Stimulated activated CD4-positive, alpha-beta T cell treated with anti-CD3 and anti-CD28 coated beads, Interleukin-12 subunit alpha, Interleukin-12 subunit beta, amount 100 ng/mL, for 4 hours (primary cell): ENCODE measurements at places on chromosomes 12 and 14.

DNA sequence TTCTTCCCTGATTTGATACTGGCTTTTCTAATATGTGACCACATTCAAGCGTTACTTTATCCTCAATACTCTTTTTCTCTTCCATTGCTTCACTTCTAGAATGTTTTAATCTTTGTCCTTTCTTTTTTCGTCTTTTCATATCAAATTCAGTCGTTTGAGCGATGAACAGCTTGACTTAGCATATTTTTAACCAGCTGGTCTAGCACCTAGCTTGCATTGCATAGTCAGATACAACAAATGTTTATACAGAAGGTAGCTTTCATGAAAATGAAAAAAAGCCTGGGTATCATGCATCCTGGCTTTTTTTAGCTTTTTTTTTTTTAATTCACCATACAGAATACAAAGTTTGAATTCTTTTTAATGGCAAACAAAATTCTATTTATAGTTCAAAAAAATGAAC lies 1.2 kb downstream of the SOX5 start:
- no peak for DNase-seq

DNA sequence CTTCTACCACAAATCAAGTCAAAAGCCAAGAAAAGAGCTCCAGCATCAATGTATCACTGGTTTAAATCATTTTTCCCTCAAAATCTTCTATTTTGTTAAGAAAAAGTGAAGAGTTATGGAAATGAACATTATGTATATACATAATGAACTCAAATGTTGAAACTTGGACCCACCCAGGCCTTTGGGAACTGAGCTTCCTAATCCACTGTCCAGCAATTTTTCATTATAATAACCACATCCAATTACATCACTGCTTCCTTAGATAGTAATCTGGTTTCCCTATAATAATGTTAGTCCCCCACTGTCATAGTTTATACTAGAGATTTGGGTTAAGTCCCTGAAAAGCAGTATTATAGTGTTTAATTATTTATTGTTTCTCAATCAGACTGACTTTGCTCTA lies 170.9 kb downstream of the PIK3C2G start:
- DNase-seq: no peak

- DNase-seq: peak; percentile 2
Measured at GRCh38 chr12:75641031-75641780, 129.8 kb upstream of the KRR1 start.

DNA sequence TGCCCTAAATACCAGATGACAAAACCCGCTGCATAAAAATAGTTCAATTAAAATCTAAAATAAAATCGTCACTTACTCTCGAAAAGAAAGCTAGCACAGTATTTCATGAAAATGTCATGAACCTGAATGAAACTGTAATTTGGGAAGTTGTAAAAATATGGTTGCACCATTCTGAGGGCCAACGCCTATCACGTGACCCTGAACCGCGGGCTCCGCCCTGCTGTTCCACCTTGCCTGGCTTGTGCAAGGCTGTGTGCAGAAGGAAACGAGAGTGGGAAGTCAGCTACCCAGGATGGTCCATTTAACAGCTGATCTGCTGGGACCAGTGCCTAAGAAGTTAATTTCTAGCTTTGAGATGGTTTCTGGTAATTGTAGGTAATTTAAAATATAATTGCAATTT lies 91.7 kb upstream of the BMP4 start:
- no peak for DNase-seq

DNA sequence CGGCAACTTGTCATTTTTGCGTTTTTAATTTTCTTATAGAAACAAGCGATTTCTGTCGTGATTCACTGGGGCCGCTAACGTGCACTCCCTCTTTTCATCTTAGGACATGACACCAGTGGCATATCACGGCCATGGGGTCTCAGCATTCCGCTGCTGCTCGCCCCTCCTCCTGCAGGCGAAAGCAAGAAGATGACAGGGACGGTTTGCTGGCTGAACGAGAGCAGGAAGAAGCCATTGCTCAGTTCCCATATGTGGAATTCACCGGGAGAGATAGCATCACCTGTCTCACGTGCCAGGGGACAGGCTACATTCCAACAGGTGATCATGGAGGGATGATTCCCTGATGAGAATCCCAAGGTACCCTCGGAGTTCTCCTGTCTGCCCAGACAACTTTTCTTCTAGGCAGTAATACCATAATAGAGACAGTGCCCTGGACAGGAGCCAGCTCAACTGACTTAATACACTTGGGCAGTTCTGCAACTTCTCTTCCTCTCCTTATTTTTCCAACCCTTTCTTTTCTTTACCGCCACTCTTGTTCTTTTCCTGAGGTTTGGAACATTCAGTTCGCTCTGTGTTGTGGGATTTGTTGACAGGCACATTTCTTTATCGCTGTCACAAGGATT lies 821 bp downstream of the TMEM106C start:
- peak; percentile 7 for DNase-seq

- DNase-seq: no peak
Measured at GRCh38 chr12:67428431-67428830, 159.3 kb downstream of the CAND1 start.

- no peak for DNase-seq
Measured at GRCh38 chr12:105275997-105276733, 40.2 kb upstream of the APPL2 start.

- no peak for DNase-seq
Measured at GRCh38 chr12:70756791-70757190, 119.6 kb upstream of the PTPRB start.

GRCh38 chr12:15268927-15269552 lies 47.8 kb upstream of the RERG start:
- peak; percentile 13 for DNase-seq

- DNase-seq: no peak
Measured at GRCh38 chr14:68474741-68475140, 318.1 kb downstream of the ZFP36L1 start.

DNA sequence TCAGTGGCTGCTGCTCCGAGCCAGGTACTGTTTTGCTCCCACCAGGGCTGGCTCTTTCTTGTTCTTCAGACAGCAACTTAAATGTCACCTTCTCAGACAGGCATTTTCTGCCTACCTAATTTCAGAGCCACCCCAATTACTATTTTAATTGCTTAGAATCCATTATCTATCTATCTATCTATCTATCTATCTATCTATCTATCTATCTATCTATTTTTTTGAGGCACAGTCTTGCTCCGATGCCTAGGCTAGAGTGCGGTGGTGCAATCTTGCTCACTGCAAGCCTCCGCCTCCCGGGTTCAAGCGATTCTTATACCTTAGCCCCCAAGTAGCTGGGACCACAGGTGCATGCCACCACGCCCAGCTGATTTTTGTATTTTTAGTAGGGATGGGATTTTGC lies 58.5 kb downstream of the SPPL3 start:
- DNase-seq: no peak

DNA sequence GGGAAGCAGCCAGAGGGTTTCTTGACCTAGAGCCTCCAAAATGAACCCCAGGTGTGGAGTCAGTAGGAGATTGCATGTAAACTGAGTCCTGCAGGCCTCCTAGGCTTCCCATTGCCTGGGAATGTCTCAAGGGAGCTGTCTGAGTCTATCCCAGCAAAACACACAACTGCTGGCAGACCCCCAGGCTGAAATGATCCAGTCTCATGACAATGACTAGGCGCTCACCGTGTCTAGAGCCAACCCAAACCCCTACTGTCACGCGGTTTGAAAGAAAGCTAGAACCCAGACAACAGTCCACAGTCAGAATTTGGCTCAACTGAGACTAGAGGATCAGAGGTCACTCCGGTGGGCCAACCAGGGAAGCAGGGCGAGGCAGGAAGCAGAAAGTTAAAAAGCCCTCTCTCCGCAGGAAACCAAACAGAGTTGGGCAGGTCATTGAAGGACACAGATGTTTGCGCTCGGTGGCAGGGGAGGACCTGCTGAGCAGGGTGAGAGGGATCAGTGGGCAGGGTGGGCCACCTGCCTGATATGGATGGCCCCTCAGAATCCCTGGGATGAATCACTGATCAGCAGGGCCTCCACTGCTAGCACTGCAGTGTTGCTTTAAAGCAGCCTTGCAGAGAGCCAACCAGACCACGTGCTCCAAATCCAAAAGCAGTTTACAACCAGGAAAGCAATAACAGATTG lies 23.8 kb downstream of the ACTN1 start:
- no peak for DNase-seq

GRCh38 chr12:68240079-68240478 lies 13.3 kb downstream of the IL22 start:
- DNase-seq: no peak

DNA sequence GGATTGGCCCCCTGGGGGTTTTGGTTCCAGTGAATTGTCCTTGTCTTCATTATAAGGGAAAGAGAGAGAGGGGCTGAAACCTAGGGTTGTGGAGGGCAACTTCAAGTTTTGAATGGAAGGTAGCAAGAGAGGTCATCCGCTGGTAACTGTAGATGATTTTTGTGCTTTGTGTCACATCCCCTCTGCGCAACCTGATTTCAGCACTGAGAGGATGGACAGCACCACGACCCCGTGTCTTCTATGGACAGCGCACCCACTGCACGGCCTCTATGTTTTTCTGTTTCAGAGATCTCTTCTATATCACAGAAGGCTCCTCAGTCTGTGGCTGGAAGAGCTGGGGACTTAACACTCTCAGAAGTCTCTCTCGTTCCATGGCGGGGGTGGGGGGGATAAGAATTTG lies 127.0 kb upstream of the RPH3A start:
- no peak for DNase-seq

DNA sequence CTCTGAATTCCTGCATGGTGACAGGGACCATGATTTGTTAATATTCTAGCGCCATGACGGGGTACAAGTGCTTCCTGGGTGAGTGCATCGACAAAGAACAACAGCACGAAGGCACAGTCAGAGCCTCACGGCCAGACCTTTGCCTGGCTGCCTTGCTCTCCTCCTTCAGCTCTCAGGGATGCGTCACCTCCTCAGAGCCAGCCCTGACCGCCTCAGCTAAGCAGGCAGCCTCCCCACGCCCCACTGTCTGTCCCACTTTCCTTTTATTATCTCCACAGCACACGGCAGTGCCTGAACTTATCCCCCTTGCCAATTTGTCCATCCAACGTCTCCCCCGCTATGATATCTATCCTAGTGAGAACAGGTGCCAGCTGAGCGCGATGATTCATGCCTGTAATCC lies 16.5 kb upstream of the FZD10 start:
- no peak for DNase-seq

GRCh38 chr14:94907626-94908261 lies 137.8 kb upstream of the GSC start:
- no peak for DNase-seq

DNA sequence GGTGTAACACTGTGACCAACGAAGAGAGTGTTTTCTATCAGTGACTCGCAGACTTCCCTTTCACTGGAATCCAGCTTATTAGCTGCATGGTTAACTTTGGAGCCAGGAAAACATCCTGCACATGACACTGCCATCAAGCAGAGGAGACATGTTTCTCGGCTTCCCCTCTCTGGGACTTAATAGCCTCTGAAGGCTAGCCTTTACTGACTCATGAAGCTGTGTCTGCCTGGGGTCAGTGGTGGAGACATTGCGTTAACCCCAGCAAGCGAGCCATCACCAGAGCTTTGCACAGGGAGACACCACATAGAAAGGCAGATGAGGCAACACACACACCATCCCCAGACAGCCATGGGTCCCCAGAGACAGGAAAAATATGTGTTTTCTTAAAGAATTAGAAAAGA lies 126.9 kb upstream of the PRICKLE1 start:
- no peak for DNase-seq

- peak; percentile 50 for DNase-seq
Measured at GRCh38 chr12:29552324-29552927, 54.9 kb upstream of the OVCH1 start.

GRCh38 chr12:102107970-102108369 lies 11.9 kb downstream of the NUP37 start:
- no peak for DNase-seq

GRCh38 chr14:34699873-34700621 lies 14.3 kb downstream of the CFL2 start:
- no peak for DNase-seq

DNA sequence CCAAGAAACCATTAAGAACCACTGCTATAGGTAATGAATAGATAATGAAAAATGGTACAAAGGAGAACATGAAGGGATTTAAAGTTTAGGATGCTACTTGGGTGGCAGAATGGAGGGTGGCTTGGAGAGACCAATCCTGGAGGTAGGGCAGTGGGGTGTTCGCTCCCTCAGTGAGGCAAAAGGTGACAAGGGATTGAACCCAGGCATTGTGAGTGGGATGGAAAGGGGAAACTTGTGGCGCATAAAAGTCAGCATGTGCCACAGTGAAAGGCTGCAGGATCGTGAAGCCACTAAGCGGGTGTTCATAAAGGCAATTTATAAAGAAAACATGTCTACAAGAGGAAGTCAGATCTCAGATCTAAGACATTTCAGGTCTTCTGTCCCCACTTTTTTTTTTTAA lies 76.7 kb upstream of the SLC38A2 start:
- no peak for DNase-seq

DNA sequence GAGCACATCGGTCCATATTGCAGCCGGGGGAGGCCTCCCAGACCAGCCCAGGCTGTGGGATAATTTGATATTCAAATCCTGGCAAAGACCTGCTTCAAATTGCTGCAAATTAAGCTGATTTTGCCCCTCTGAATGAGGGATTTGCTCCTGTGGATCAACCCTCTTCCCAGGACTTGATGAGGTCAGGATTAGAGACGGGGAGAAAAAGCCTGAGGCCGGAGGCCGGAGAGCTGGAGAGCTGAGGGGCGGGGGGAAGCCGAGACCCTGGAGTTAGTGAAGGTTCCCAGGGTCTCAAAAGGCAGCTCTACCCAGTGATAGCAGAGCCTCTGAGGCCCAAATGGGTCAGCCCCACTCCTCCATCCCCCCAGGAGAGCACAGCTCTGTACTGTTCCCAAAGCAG lies 17.5 kb upstream of the VSX2 start:
- DNase-seq: no peak

DNA sequence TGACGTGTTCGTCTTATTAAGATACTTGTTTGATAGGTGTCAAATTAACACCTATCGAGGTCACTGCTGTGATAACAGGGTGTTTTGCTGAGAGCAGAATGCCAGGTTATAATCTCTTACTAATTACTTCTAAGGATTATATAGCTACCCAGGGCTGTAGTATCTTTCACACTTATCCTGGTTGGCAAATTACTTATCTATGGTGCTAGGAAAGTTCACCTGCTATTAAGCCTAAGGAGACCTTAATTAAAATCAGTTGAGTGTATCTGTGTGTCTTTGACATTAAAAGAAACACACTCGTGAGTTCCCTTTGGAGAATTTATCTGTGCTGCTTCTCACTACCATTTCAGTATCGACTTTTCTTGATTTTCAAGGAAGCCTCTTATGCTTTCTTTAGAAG lies 301.6 kb upstream of the SLC16A7 start:
- no peak for DNase-seq

DNA sequence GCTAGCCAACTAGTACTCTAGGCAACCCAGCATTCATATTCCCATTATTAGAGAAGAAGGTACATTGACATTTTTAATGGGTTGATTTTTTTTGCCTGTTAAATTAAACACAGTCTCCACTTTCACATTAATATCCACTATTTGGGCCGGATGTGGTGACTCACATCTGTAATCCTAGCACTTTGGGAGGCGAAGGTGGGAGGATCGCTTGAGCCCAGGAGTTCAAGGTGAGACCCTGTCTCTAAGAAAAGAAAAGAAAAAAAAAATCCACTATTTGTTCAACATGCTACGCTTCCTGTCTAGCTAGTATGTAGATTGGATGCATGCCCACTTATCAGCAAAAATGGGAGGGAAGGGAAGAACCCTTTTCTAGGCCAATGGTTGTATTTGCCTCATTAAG lies 7.1 kb upstream of the CRADD start:
- no peak for DNase-seq

- DNase-seq: no peak
Measured at GRCh38 chr12:14921218-14921617, 17.1 kb downstream of the ERP27 start.
